Transverse colon (tissue), 4 donors: ENCODE measurements at places on chromosomes 4 and X. TPM values are rescaled to one million over a fixed set of nuclear protein-coding genes. Genes with fewer than 3 reads are reported as not detected.

DNA sequence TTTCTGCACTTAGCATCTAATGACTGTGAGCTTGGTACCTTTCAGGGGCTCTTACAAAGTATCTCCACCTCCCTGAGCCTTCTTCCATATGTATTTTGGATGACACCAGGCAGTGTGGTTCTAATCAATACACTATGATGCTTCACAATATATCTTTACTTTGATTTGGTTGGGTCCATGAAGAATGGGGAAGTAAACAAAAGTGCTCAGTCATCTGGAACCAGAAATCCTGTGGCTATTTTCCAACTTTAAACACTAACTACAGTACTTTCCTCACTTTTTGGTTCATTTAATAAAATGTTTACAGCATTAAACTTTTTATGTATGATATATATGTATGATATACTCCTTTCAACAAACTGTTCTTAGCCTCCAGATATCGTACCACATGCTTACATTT is 216.4 kb upstream of the AFF2 start:
- DNase-seq = no peak
- H3K36me3 ChIP-seq = no peaks in the 10 kb centered on the region
- no peaks in the 10 kb centered on the region for H3K4me1 ChIP-seq
- H3K27ac ChIP-seq = no peak overlapping the region

GRCh38 chr4:182351485-182351884 is 108.3 kb downstream of the TENM3 start:
- no peaks in the 10 kb centered on the region for H3K4me1 ChIP-seq
- no peaks in the 10 kb centered on the region for H3K27me3 ChIP-seq
- no peak overlapping the region for H3K27ac ChIP-seq
- no peaks in the 10 kb centered on the region for H3K36me3 ChIP-seq
- no peak overlapping the region for H3K4me3 ChIP-seq
- DNase-seq = no peak

GRCh38 chr4:150923945-150924344 is 91.1 kb downstream of the LRBA start:
- no peak overlapping the region for H3K4me3 ChIP-seq
- H3K27me3 ChIP-seq = no peaks in the 10 kb centered on the region
- peaks cover 7% of the 10 kb centered on the region for H3K36me3 ChIP-seq
- H3K27ac ChIP-seq = no peak overlapping the region
- no peaks in the 10 kb centered on the region for H3K4me1 ChIP-seq
- no peak for DNase-seq

DNA sequence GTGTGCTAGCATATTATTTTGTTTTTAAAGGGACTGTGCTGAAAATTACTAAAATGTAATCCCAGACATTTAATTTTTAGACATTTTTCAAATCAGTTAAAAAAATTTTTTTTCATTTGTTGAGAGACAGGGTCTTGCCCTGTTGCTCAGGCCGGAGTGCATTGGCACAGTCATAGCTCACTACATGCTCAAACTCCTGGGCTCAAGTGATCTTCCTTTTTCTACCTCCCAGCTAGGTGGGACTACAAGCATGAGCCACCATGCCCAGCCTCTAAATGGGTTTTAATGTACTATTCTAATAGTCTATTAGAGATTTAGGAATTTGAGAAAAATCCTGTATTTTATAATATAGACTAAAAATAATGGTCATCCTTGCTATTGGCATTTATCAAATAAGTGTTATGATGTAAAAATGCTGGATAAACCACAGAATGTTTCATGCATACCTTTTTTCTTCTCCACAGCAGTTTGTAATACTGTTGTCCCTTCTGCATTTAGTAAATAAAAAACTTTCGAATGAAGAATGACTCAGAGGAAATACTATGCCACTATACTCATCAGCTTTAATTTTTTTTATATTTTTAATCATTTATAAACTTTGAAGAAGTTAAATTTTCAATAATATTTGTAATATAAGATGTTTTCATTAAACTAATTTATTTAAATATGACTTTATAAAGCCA is 29.9 kb downstream of the CPEB2 start:
- no peaks in the 10 kb centered on the region for H3K36me3 ChIP-seq
- DNase-seq = no peak
- no peak overlapping the region for H3K27ac ChIP-seq
- H3K27me3 ChIP-seq = no peaks in the 10 kb centered on the region
- H3K4me1 ChIP-seq = no peaks in the 10 kb centered on the region
- no peak overlapping the region for H3K4me3 ChIP-seq

GRCh38 chr4:166064721-166065120 is 191.7 kb downstream of the TLL1 start:
- no peaks in the 10 kb centered on the region for H3K4me1 ChIP-seq
- no peak overlapping the region for H3K4me3 ChIP-seq
- no peaks in the 10 kb centered on the region for H3K36me3 ChIP-seq
- H3K27ac ChIP-seq = no peak overlapping the region
- DNase-seq = no peak

GRCh38 chrX:102651242-102652011 is at the start of gene GPRASP1:
Gene GPRASP1 (plus strand): TSS chrX:102651483. CDS start chrX:102653914, 2,431 bp downstream.
- peak within 1 kb of the TSS; percentile 49 for H3K4me3 ChIP-seq
- no peaks in the 10 kb centered on the region for H3K4me1 ChIP-seq
- no peaks in the 10 kb centered on the region for H3K27me3 ChIP-seq
- no peaks in the 10 kb centered on the region for H3K36me3 ChIP-seq
- DNase-seq = peak; percentile 52
- peak within 1 kb of the TSS; percentile 63 for H3K27ac ChIP-seq

DNA sequence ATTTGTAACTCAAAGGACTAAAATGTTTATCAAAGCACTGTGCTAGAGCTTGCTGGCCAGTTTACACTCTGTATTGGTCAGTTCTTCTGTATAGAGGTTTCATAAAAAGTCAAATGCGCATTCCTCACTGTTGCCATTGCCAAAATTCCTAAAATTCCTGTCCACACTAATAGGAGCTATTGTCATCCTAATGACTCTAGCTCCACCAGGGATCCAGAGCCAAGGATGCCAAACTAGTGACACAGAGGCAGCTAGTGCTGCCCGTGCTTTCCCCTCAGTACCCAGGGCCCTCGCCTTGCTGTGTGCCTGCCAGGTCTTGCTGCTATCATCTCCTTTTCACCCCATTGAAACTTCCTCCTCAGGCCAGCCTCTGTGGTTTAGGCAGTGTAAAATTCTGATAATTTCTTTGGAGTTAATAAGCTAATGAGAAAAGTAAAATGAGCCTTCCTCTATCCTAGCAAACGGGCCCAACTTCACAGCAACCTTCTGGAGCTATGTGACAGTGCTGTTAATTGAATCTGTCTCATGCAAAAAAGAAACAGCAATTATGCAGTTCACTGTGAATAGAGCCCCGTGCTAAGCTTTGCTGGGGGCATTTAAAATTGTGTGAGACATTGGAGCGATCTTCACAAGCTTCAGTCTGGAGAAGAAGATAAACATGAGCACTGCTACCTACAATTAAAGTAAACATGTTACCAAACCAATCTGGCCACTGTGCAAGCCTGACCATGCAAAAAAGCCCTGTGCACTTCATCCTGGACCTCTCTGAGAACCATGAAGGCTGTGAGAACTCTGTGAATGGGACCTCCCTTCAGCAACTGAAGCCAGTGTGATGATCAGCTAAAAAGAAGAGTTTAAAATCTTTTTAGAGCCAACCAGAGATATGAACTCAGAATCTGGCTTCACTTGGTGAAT is 43.1 kb upstream of the FGF2 start:
- DNase-seq = peak; percentile 21
- peaks cover 6% of the 10 kb centered on the region for H3K4me1 ChIP-seq
- no peaks in the 10 kb centered on the region for H3K36me3 ChIP-seq
- H3K27me3 ChIP-seq = no peaks in the 10 kb centered on the region
- peak overlapping the region; percentile 48 for H3K27ac ChIP-seq
- H3K4me3 ChIP-seq = no peak overlapping the region

DNA sequence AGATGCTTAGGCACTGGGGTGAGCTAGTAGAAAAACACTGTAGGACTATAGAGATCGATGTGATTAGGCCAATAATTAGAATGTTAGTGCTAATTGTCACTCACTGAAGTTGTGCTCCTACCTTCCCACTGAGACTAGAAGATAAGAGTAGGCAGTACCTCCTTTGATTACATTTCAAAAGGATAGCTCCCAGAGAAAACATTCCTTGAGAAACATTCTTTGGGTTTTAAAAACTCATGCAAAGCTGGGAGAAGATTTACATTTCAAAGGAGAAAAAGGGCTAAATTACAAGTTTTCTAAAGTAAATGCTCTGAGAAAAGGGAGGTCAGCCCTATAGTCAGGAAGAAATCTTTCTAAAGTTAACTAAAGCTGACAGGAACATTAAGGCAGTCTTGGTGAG is 860.3 kb upstream of the NDST4 start:
- no peaks in the 10 kb centered on the region for H3K36me3 ChIP-seq
- no peak overlapping the region for H3K4me3 ChIP-seq
- no peaks in the 10 kb centered on the region for H3K27me3 ChIP-seq
- no peak overlapping the region for H3K27ac ChIP-seq
- no peak for DNase-seq
- H3K4me1 ChIP-seq = no peaks in the 10 kb centered on the region

GRCh38 chrX:97787849-97788248 is 904.1 kb downstream of the RPA4 start:
- no peak overlapping the region for H3K4me3 ChIP-seq
- no peaks in the 10 kb centered on the region for H3K27me3 ChIP-seq
- no peaks in the 10 kb centered on the region for H3K36me3 ChIP-seq
- no peak overlapping the region for H3K27ac ChIP-seq
- H3K4me1 ChIP-seq = no peaks in the 10 kb centered on the region

DNA sequence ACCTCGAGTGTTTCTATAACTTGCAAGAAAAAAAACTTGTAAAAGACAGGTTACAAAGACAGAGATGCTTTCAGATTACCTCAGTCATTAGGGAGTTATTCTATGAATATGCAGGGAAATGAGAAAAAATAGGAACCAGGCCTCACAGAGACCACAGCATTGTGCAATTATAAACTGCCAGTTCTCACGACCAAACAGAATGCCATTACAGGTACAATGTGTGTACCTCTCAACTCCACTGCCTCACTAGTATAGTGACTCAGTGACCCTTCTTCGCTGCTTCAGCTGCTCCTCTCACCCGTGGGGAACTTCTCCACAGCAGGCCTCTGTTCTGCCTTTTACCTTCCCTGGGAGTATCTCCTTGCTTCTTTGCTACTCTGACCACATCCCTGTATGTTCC is 2.3 kb upstream of the HTATSF1 start:
- H3K36me3 ChIP-seq = no peaks in the 10 kb centered on the region
- H3K27ac ChIP-seq = no peak overlapping the region
- peaks cover 5% of the 10 kb centered on the region for H3K27me3 ChIP-seq

- H3K4me3 ChIP-seq = no peak overlapping the region
- H3K4me1 ChIP-seq = peaks cover 4% of the 10 kb centered on the region
- DNase-seq = no peak
- H3K27me3 ChIP-seq = no peaks in the 10 kb centered on the region
Observed at GRCh38 chrX:1378306-1378759, 13.6 kb downstream of the SLC25A6 start.

- no peaks in the 10 kb centered on the region for H3K27me3 ChIP-seq
- H3K27ac ChIP-seq = no peak overlapping the region
- no peak overlapping the region for H3K4me3 ChIP-seq
- no peaks in the 10 kb centered on the region for H3K4me1 ChIP-seq
- DNase-seq = no peak
Observed at GRCh38 chr4:67714248-67714583, 13.3 kb upstream of the UBA6 start.

- H3K4me1 ChIP-seq = peaks cover 1% of the 10 kb centered on the region
- no peaks in the 10 kb centered on the region for H3K36me3 ChIP-seq
- H3K4me3 ChIP-seq = no peak overlapping the region
- no peaks in the 10 kb centered on the region for H3K27me3 ChIP-seq
- H3K27ac ChIP-seq = no peak overlapping the region
- no peak for DNase-seq
Observed at GRCh38 chr4:140930557-140930956, 174.4 kb upstream of the TBC1D9 start.

The GABRQ gene
- total RNA-seq = not detected

The EPGN gene
- total RNA-seq = not detected

The RNF150 gene
- 7.9 TPM for total RNA-seq

The UGT2B10 gene
- not detected for total RNA-seq

The TBC1D1 gene
- 148 TPM for total RNA-seq

The RASGEF1B gene
- total RNA-seq = 29.4 TPM
